NCI-H1930 (cell line): ENCODE measurements at places on chromosomes 11 and 22.

GRCh38 chr11:73854680-73855079 is 22.0 kb downstream of the COA4 start:
- no peak for DNase-seq

- no peak for DNase-seq
Measured at GRCh38 chr11:394034-394857, at the start of gene PKP3. TSS of gene PKP3 (plus strand) at chr11:394209. CDS start at chr11:394293, 84 bp downstream.

GRCh38 chr11:124394408-124394807 is 4.4 kb downstream of the OR8B3 start:
- DNase-seq = no peak

DNA sequence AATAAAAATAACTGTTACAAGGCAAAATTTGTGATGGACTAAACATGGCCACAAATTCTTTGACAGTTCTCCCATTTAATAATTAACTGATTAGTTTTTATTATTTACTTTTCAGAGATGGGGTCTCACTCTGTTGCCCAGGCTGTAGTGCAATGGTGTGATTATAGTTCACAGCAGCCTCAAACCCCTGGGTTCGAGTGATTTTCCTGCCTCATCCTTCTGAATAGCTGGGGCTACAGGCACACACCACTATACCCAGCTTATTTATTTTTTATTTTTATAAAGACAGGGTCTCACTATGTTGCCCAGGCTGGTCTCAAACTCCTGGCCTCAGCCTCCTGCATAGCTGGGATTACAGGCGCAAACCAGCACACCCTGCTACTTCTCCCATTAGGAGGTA is 4.5 kb upstream of the PATL1 start:
- no peak for DNase-seq

DNA sequence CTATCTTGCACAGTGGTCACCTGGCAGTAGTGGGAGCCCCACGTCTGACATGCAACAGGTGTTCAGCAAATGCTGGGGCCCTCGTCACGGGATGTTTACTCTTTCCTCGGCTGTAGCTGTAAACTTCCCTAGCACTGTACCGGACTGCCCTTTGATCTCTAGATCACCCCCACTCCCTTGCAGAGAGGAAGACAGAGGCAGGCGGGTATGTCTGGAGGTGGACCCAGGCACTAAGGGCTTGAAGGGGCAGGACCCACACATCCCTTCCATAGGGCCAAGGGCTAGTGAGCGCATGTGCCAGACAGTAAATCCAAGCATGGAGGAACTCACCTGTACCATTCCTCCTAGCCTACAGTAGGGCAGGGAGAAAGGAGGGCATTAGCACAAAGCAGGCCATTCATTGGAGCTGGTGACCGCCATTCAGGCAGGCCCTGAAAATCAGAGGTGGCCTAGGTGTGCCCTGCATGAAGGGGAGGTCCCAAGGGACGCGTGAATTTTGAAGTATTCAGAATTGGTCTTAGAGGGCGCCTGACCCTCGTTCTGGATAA is 1.9 kb upstream of the SMTN start:
- DNase-seq = no peak
